AG20443 (cell line): ENCODE measurements at places on chromosomes 3 and 15.

- DNase-seq = no peak
Observed at GRCh38 chr15:89501646-89502045, 5.3 kb upstream of the RHCG start.

- no peak for DNase-seq
Observed at GRCh38 chr3:117722856-117723255, 1013.3 kb downstream of the TUSC7 start.

GRCh38 chr3:38264779-38265178 is 833 bp upstream of the SLC22A13 start:
- DNase-seq = no peak

DNA sequence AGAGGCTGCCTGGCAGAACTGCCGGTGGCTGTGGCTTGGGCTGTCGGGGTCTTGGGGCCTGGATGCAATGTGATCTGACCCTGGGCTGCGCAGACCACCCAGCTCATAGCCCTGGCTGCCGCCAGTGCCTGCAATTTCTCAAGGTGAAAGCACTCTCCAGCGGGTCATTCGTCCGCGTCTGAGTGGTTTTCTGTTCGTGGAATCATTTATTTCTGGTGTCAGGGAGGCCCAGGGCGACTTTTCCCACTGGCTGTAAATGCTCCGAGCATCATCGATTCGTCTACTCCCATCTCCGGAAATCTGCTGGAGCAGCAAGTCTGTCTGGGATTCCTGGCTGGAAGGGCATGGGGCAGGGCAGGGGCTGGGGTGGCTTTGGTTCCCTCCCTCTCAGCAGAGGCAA is 40.6 kb upstream of the ADPGK start:
- DNase-seq = no peak

GRCh38 chr3:66497985-66498671 is 2.7 kb downstream of the LRIG1 start:
- no peak for DNase-seq

- no peak for DNase-seq
Observed at GRCh38 chr3:25855266-25855784, 65.4 kb downstream of the OXSM start.

- peak; percentile 29 for DNase-seq
Observed at GRCh38 chr15:58432401-58432800, 610 bp downstream of the LIPC start.

DNA sequence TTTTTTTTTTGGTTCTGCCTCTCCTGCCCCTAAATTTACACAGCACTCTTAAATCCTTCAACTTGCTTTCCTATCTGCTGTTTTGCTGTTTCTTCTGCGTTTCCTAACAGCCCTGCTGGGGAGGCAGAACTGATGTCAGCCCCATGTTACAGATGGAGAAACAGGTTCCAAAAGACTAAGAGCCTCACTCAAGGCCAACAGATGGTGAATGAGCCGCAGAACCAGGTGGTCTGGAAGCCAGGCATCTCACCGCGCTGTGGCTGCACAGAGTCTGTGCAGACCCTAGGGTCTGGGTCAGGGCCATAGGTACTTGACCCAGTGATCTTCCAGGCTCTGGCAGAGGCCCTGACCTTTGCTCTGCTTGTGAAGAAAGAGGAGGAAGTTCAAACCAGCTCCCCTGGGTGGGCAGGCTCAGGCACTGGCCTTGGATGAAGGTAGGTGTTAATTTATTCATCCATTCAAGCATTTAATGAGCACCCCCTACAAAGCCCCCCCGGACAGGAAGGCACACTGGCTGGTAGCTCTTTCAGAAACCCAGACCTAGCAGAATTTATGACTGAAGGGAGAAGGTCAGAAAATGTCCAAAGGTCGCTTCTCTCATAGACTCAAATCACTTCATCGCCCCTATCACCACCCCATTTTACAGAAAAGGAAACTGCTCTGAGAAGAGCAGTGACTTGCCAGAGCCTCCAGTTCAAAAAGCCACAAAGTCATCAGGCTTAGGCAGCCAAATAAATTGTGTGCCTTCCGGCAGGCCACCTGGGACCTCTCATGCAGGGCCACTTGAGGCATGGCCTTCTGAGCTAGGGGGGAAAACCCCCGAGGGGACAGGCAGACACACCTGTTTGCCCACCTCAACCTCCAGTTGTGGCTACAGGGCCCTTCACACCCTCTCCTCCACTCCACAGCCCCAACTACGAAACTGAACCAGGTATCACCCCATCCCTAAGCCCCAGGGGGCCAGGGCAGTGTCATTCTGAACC is 2.7 kb downstream of the CHDH start:
- no peak for DNase-seq
